ENCODE measurements at places on chromosomes 1 and 21.
A peak's percentile ranks its signal among the peaks of the same experiment; 100 is the strongest.

GRCh38 chr1:4016351-4017130 lies 116.5 kb upstream of the C1orf174 start:
- H3K36me3 ChIP-seq, result no peaks in the 10 kb centered on the region
- H3K4me3 ChIP-seq, result no peak overlapping the region
- no peaks in the 10 kb centered on the region for H3K27me3 ChIP-seq
- no peaks in the 10 kb centered on the region for H3K4me1 ChIP-seq

DNA sequence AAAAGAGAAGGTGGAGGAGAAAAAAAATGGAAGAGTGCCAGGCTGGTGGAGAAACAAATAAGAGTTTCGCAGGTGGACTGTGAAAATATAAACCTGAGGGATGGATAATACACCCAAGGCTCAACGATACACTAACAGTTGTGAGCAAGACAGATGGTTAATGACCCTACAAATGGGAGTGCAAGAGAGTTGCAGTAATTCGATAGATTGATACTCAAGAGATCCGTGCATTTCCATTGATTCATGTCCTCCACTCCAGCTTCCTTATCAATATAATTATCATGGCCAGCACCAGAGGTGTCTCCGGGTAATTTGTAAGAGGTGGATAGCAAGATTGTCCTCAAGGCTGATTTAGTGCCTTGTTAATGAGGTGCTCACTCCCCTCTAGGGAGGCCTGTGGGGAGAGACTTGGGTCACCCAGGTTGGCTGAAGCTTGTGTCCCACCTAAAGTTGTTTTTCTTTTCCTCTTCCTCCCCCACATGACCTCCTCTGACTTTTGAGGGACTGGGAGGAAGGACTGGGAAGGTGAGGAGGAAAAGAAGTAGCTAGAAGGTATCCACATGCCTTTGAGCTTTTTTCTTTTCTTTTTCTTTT lies 221.8 kb upstream of the KIAA0040 start:
- no peaks in the 10 kb centered on the region for H3K27me3 ChIP-seq
- DNase-seq, result no peak
- no peak overlapping the region for H3K4me3 ChIP-seq

GRCh38 chr1:173864179-173864867 lies 3.5 kb downstream of the GAS5 start:
- no peak overlapping the region for H3K4me3 ChIP-seq
- H3K4me1 ChIP-seq, result peaks cover 39% of the 10 kb centered on the region
- H3K27me3 ChIP-seq, result no peaks in the 10 kb centered on the region
- H3K36me3 ChIP-seq, result peaks cover 71% of the 10 kb centered on the region
- DNase-seq, result no peak

- H3K27me3 ChIP-seq, result no peaks in the 10 kb centered on the region
- no peak overlapping the region for H3K4me3 ChIP-seq
- no peak overlapping the region for H3K27ac ChIP-seq
Measured at GRCh38 chr21:36910581-36911307, 55.7 kb downstream of the HLCS start.

GRCh38 chr1:70042090-70042731 lies 163.2 kb downstream of the LRRC40 start:
- no peak overlapping the region for H3K4me3 ChIP-seq
- H3K4me1 ChIP-seq, result peaks cover 17% of the 10 kb centered on the region
- no peak for DNase-seq

GRCh38 chr1:69946935-69947334 lies 258.4 kb downstream of the LRRC40 start:
- no peak for DNase-seq
- H3K4me3 ChIP-seq, result no peak overlapping the region
- no peaks in the 10 kb centered on the region for H3K4me1 ChIP-seq
- no peaks in the 10 kb centered on the region for H3K36me3 ChIP-seq

DNA sequence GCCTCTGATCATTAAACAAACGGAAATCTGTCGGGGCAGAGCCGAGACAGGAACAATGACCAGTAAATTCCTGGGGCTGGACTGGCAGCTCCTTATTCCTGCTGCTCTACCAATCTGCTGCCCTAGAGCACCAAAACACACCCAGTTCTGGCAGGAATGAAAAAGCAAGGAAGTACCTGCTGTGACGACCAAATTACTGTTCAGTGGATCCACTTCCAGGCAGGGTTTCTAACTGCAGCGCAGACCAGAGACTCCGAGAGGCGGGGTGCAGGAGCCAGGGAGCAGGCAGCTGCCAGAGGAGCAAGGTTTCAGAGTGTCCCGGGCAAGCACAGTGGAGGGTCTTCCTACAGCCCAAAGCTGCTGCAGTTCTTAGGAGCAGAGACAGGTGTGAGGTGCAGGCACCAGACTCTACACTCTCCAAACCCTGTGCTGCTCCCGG lies 32.4 kb downstream of the KANK4 start:
- H3K4me1 ChIP-seq, result peaks cover 18% of the 10 kb centered on the region
- no peak for DNase-seq
- peak overlapping the region; percentile 20 for H3K4me3 ChIP-seq
- no peak overlapping the region for H3K27ac ChIP-seq
- H3K27me3 ChIP-seq, result no peaks in the 10 kb centered on the region

DNA sequence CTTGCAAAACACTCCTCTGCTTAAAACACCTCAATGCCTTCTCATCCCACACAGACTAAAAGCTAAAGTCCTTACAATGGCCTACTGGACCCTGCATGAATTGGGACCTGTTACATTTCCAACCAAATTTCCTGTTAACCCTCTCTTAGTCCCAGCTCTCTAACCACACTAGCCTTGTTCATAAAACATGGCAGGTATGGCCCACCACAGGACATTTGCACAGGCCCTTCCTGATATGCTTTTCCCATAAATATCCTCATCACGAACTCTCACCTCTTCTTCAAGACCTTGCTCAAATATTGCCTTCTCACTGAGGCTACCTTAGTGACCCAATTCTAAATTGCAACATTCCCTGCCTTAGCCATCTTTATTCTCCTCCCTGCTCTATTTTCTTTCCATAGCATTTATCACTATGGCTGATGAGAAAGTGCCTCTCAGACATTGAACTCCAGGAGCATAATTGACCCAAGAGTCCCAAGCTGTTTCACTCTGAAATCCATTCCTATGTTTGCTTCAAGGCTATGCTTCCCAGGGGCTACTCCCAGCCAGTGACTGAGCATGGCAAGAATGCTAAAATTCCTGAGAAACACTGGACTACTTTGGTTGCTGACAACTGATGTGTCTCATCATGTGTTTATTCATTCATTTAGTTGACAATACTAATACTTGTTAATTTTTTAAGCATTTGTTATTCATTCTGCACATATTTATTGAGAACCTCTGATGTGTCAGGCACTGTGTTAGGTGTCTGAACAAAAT lies 2.7 kb upstream of the PALMD start:
- H3K27ac ChIP-seq, result no peak overlapping the region
- no peaks in the 10 kb centered on the region for H3K36me3 ChIP-seq
- no peak for DNase-seq
- no peak overlapping the region for H3K4me3 ChIP-seq
- peaks cover 19% of the 10 kb centered on the region for H3K4me1 ChIP-seq

DNA sequence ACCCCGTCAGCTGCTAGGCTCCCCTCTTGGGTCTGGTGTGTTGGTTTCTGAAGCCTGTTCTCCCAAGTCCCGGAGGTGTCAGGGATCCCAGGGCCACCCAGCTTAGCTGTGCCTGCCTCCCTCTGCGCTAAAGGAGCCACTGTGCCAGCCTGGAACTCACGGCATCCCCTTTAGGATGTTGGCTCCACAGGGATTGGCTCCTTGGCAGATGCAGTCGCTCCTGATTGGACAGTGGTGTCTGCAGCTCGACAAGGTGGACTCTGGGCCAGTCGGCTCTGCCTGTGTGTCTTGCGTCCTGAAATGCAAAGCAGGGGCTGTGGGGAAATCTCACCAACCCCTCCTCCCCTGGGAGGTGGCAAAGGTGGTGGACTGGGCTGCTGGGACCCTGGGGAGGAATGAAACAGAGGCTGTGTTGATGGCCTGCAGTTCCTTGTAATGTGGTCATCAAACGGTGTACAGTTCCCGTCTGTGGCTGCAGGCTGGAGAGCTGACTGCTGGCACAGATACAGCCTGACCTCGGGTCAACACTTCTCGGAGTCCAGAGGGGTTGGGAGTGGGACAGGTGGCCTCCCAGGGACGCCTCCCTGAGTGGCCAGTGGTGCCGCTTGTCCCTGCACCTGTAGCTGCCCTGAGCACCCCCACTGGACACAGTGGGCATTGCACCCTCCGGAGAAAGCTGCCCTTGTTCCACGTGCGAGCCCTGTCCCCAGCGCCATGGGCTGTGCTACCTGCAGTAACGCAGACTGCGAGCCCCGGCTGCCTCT lies 11.5 kb upstream of the KCNAB2 start:
- no peaks in the 10 kb centered on the region for H3K27me3 ChIP-seq
- H3K36me3 ChIP-seq, result no peaks in the 10 kb centered on the region
- no peak for DNase-seq
- H3K4me1 ChIP-seq, result peaks cover 6% of the 10 kb centered on the region
- H3K4me3 ChIP-seq, result no peak overlapping the region

GRCh38 chr1:202241376-202242079 lies 47.9 kb downstream of the LGR6 start:
- DNase-seq, result no peak
- no peak overlapping the region for H3K4me3 ChIP-seq
- H3K4me1 ChIP-seq, result no peaks in the 10 kb centered on the region
- H3K27ac ChIP-seq, result no peak overlapping the region
- H3K27me3 ChIP-seq, result no peaks in the 10 kb centered on the region

GRCh38 chr1:163922743-163923201 lies 601.0 kb downstream of the NUF2 start:
- H3K4me1 ChIP-seq, result no peaks in the 10 kb centered on the region
- H3K27me3 ChIP-seq, result no peaks in the 10 kb centered on the region
- no peak overlapping the region for H3K27ac ChIP-seq
- DNase-seq, result no peak
- no peak overlapping the region for H3K4me3 ChIP-seq
- no peaks in the 10 kb centered on the region for H3K36me3 ChIP-seq

DNA sequence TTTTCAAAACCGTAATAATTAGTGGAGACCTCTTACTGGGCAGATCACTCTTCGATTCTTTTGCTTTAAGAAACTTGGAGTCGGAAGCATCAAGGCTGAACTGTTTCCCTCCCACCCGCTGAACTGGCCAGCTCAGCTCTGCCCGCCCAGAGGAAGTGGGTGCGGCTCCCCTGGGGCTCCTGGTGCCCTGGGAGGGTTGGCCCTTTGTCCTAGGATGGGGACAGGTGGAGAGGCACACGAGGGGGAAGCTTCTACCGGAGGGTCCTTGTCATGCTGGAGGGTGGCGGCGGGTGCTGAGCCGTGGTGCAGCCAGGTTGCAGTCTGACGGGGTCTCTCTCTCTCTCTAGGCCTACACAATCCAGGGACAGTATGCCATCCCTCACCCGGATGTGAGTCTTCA lies 64.3 kb upstream of the COL6A1 start:
- no peak overlapping the region for H3K4me3 ChIP-seq
- no peaks in the 10 kb centered on the region for H3K4me1 ChIP-seq
- H3K27me3 ChIP-seq, result no peaks in the 10 kb centered on the region
- no peaks in the 10 kb centered on the region for H3K36me3 ChIP-seq
- H3K27ac ChIP-seq, result no peak overlapping the region

DNA sequence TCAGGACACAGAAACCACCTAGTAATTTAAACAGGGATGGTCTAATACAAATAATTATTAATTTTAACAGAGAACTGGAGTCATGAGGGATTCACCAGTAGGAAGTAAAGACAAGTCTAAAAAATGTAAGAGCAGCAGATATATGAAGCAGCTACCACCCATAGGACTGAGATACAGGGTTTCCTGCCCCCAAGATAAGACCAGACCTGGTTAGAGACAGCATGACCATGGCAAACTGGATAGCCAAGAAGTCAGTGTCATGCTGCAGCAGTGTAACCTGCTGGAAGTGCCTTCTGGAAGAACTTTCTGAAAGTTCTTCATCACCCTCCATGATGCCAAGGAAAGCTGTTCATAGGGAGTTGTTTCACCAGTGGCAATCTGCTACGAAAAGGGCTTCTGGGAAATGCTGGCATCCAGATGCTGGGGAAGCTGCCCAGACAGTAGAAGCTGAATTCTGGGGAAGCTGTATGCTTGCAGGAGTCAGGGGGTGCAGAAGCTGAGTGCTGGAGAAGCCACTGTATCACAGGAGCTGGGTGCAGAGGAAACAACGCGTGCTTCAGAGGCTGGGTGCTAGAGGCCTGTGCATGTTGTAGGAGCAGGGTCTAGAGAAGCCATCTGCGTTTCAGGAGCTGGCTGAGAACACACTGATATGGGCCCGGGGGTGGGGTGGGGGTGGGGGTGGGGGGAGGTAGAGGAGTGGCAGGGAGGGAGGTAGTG lies 356.4 kb downstream of the DISC1 start:
- no peak for DNase-seq
- H3K4me3 ChIP-seq, result no peak overlapping the region
- H3K27ac ChIP-seq, result no peak overlapping the region
- H3K36me3 ChIP-seq, result no peaks in the 10 kb centered on the region
- no peaks in the 10 kb centered on the region for H3K4me1 ChIP-seq

DNA sequence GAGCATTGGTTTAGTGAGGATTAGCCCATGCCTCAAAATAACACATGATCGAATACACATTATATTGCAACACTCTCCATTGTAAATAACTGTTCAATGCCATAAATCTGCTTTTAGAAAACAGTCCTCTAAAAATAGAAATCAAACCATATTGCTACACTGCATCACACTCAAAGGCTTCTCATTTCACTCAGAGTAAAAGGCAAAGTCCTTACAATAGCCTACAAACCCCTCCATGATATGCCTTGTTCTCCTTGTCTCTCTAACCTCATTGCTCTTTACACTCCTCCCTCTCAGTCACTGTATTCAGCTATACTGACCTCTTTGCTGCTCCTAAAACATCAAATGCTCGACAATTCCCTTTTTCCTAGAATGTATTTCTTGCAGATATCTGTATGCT lies 64.2 kb downstream of the CYYR1 start:
- H3K27ac ChIP-seq, result no peak overlapping the region
- H3K27me3 ChIP-seq, result no peaks in the 10 kb centered on the region
- H3K4me1 ChIP-seq, result no peaks in the 10 kb centered on the region
- no peak overlapping the region for H3K4me3 ChIP-seq
- no peak for DNase-seq

- no peak overlapping the region for H3K4me3 ChIP-seq
- no peaks in the 10 kb centered on the region for H3K27me3 ChIP-seq
- peaks cover 12% of the 10 kb centered on the region for H3K4me1 ChIP-seq
- DNase-seq, result no peak
- H3K36me3 ChIP-seq, result no peaks in the 10 kb centered on the region
- H3K27ac ChIP-seq, result no peak overlapping the region
Measured at GRCh38 chr1:54480525-54480848, 67.5 kb upstream of the ACOT11 start.

DNA sequence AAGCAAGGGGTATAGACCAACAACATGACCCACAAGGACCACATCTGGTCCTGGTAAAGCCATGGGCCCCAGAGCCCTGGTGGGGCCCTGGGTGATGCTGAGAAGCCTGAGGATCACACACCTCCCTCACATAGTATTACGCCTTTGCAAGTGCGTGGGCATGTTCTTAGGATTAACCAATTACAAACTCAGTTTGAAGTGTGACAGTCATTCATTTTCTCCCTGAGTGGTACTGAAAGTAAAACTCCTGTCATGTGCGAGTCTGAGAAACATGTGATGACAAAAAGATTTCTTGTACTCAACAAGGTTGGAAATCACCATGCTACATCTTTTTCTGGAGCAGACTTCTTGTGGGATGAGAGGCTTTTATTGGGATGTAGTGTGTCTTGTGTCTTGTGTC lies 315.3 kb upstream of the DUSP10 start:
- H3K4me3 ChIP-seq, result no peak overlapping the region
- no peak overlapping the region for H3K27ac ChIP-seq
- H3K4me1 ChIP-seq, result no peaks in the 10 kb centered on the region
- no peak for DNase-seq
- no peaks in the 10 kb centered on the region for H3K27me3 ChIP-seq
